CD4-positive, alpha-beta T cell (primary cell): ENCODE measurements at places on chromosomes 7 and 10.

DNA sequence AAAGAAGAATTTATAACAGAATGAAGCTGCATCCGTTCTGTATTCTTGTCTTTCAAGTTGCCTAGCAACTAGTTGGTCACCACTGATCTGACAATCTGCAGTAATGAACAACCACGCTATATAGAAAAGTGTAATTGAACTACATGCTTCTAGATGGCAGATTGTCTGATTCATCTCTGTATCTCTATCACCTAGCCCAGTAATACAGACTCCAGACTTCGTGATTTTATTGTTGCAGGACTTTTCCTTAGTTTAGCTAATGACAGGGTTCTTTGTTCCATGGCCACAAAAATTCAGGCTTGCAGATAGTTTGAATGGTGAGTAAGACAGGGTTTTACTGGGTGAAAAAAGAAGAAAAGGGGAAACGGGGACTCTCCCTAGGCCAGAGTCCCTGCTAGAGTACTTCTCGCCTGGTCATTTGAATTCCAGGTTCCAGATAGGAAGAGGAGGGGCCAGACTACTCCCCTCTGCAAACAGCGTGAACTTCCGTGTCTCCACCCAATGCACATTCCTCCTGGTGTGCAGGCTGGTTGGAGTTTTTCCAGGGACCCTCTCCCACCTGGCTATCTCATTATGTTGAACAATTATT is 45.9 kb downstream of the COL1A2 start:
- DNase-seq = no peak

GRCh38 chr10:76641215-76641614 is 996.4 kb downstream of the KCNMA1 start:
- DNase-seq = no peak

DNA sequence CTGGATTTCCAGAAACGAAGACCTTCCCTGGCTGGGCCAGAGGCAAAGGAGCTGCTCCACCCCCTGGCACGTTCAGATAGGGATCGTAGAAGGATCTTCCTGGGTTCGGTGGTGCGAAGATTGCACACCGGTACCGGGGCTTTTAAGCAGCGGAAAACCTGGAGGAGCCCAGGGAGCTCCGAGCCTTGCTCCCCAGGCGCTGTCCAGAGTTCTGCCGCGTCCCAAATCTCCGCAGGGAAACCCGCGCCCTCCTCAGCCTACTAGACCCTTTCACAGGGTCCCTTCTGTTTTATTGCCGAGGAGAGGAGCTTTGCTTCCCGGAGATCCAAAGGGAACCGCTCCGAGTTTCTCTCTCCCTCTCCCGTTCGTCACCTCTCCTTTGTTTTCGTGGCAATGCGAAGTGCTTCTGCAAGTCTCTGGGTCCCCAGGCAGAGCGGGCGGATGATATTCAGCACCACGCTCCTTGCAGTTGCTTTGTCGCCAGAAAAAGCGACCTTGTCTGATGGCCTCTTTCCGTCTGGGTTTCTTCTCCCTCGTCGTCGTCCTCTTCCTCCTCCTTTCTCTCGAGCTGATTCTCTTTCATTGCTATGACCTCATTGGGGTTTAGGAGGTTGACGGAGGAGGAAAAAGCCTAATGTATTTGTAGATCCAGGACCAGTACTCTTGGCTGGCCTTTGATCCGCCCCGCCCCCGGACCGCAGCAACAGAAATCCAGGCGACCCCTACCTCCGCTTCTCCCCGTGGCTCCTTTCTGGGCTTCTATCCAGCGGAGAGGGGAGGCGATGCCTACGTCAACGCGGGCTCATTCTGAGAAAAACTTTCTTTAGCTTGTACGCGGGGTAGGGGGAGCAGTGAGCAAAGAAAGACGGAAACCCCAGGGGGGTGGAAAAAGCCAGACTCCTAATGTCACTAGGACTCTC is at the start of gene TMEM196:
Gene TMEM196, minus strand, starts transcription at position 777 of the 920 bp plus-strand sequence. CDS start 921 bp downstream, outside the sequence.
- no peak for DNase-seq

DNA sequence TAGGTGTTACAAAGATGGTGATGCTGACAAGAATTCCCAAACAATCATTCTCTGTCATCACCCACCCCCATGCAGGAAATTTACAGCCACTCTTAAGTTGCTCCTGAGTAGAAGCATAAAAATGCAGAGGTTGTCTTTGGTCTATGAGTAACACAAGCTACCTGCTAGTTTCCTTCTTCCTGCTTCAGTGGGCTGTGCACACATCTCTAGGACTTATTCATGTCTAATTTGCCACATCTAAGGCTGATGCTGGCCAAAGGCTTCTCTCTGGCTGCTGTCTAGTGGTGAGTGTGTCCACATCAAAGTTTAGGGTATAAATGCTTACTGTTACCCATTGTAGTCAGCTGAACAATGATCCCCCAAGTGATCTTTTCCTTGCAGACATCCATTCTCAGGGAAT is 662.5 kb downstream of the TYW1 start:
- no peak for DNase-seq

DNA sequence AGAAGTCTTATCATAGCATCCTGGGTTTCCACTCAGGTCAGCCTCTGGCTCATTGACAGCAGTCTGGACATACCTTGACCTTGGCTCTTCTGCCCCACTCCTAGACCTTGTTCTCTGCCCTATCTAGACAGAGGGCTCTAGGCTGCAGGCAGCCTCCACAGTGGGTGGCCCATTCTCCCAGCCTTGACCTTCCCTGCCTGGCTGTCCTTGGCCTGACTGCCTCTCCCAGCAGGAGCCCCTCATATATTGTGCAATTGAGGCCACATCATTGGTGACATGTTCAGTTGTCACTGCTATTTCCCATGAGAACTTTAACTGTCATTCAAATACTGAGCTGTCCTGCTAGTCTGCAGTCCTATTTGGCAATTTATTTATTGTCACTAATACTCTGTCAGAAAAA is 503.4 kb downstream of the PLXNA4 start:
- DNase-seq = no peak

GRCh38 chr10:86981716-86982115 is 13.4 kb downstream of the ADIRF start:
- no peak for DNase-seq
